ENCODE measurements at places on chromosomes 4 and X.

DNA sequence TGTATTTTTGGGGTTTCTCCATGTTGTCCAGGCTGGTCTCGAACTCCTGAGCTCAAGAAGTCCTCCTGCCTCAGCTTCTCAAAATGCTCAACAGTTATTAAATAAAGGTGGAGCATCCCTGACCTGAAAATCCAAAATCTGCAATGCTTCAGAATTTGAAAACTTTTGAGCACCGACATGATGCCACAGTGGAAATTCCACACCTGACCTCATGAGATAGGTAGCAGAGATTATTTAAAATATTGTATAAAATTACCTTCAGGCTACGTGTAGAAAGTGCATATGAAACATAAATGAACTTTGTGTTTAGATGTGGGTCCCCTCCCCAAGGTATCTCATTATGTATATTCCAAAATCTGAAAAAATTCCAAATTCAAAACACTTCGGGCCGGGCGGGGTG lies 42.7 kb upstream of the PDGFRA start:
- no peak for DNase-seq

GRCh38 chr4:173258866-173259265 lies 75.3 kb downstream of the HMGB2 start:
- peak; percentile 8 for DNase-seq

GRCh38 chr4:152052451-152053057 lies 291.7 kb upstream of the GATB start:
- no peak for DNase-seq

DNA sequence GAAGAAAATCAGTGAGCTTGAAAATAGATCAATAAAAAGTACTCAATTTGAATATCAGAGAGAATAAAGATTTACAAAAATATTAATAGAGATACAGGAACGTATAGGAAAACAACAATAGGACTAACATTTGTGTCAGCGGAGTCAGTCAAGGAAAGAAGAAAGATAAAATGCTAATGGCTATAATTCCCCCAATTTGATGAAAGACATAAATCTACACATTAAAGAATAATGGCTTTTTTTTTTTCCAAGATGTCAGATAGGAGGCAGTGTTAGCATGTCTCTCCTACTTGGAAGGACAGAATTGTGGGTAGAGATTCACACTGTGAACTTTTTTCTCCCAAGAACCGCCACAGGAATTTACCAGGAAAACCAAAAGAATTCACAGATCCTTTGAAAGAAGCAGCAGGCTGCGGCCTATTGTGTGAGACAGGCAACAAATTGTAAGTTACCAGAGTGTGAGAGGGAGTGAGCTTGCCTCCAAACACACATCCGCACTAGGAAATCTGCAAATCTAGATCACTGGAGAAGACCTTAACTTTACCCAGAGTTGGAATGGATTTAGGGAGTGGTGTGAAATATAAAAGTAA lies 249.9 kb downstream of the PRDM5 start:
- DNase-seq, result no peak

DNA sequence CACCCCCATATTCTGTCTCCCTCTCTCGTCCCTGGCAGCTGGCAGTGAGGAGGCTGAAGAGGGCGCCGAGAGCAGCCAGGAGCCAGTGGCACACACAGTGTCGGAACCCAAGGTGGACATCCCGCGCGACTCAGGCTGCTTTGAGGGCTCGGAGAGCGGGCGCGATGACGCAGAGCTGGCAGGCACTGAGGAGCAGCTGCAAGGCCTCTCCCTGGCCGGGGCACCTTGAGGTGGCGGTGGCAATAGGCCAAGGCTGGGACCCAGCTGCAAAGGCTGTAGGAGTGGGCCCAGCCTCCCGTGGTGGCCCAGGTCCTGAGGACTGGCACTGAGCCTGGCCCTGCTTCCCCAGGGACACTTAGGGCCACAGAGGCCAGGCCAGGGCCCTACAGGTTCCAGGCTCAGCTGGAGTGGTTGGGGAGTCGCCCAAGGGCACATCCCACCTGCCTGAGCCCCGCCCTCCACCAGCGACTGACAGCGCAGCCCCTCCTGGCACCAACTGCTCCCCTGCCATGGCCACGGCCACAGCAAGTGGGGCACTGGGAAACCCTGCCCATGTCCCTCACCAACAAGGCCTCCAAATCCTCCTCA lies 13.9 kb downstream of the SASH3 start:
- no peak for DNase-seq

GRCh38 chr4:1683261-1683735 lies 815 bp downstream of the FAM53A start:
- no peak for DNase-seq

- DNase-seq, result no peak
Observed at GRCh38 chr4:158314756-158315487, 104.6 kb downstream of the TMEM144 start.

DNA sequence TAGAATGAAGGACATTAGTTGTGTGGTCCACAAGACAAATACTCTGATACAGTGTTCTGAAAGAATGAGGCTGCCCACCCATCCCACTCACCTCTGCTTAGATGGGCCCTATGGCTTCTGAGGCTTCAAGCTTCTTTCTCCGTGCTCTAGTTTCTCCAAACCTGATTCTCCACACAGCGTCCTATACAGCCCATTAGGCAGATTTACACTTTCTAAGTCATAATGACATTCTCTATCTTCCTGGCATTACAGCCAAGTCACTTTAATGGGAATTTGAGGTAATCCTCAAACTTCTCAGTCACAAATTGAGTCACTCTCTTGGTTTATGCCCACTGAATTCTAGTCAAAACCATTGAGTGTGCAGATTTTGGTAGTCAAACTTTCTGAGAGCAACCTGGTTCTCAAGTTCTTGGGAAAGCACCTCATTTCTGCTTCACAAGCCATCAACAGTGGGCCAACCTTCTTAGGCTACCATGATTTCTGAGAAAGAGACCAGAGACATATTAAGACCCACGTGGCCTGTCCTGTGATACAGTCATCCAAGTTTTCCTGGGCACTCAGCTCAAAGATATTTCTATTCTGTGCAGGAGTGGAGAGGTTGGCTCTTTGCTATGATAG lies 6.2 kb upstream of the SETD7 start:
- no peak for DNase-seq

GRCh38 chrX:152865232-152865920 lies 32.5 kb upstream of the ZNF185 start:
- DNase-seq, result no peak

DNA sequence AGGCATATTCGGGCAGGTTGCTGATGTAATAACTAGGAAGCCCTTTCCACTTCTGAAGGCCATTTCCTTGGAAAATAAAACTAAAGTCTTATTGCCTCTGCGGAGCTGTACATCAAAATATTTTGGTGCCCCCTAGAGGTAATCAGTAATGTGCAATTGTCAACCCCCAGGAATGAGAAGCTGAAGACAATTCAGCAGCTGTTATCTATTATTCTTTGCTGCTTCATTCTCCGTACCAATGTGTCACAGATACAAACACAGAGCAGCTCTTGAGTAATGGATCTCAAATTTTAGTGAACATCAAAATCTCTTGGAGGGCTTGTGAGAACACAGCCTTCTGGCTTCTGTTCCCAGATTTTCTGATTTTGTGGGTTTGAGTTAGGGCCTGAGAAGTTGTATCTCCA lies 3.5 kb upstream of the SLIT2 start:
- no peak for DNase-seq
